ENCODE measurements at places on chromosomes 3 and 15. TPM values are rescaled to one million over a fixed set of nuclear protein-coding genes. Genes with fewer than 3 reads are reported as not detected.

Gene P2RY13
- 0.33 TPM for total RNA-seq

Gene ZFYVE19
- total RNA-seq: 27.0 TPM

Gene VEPH1
- total RNA-seq: 30.0 TPM

Gene COMMD4
- 43.8 TPM for total RNA-seq

Gene TM4SF18
- 7.9 TPM for total RNA-seq

Gene LEKR1
- total RNA-seq: 1.3 TPM

Gene RTP1
- total RNA-seq: not detected

Gene SPINT1
- 110 TPM for total RNA-seq

Gene GP5
- total RNA-seq: not detected

Gene PAQR5
- 11.5 TPM for total RNA-seq

Gene GABRB3
- 7.3 TPM for total RNA-seq

Gene CADPS
- total RNA-seq: 22.1 TPM

Gene BNC1
- not detected for total RNA-seq

Gene NANOGP8
- not detected for total RNA-seq

Gene KCNH8
- total RNA-seq: 2.3 TPM

Gene FBN1
- 12.7 TPM for total RNA-seq

Gene GASK1A
- 8.8 TPM for total RNA-seq

Gene SKOR1
- total RNA-seq: 0.78 TPM

Gene IL5RA
- total RNA-seq: not detected

Gene PLA2G4B
- 17.4 TPM for total RNA-seq

Gene IL17RB
- 16.5 TPM for total RNA-seq

Gene MME
- total RNA-seq: 3.4 TPM

Gene CCDC14
- 38.2 TPM for total RNA-seq

Data from body of pancreas (tissue), 4 donors.